ENCODE measurements at places on chromosomes 7 and 10.

- no peak overlapping the region for H3K4me3 ChIP-seq
- H3K36me3 ChIP-seq, result no peaks in the 10 kb centered on the region
- no peak overlapping the region for H3K27ac ChIP-seq
Observed at GRCh38 chr7:109497053-109497452, 927.4 kb downstream of the DNAJB9 start.

DNA sequence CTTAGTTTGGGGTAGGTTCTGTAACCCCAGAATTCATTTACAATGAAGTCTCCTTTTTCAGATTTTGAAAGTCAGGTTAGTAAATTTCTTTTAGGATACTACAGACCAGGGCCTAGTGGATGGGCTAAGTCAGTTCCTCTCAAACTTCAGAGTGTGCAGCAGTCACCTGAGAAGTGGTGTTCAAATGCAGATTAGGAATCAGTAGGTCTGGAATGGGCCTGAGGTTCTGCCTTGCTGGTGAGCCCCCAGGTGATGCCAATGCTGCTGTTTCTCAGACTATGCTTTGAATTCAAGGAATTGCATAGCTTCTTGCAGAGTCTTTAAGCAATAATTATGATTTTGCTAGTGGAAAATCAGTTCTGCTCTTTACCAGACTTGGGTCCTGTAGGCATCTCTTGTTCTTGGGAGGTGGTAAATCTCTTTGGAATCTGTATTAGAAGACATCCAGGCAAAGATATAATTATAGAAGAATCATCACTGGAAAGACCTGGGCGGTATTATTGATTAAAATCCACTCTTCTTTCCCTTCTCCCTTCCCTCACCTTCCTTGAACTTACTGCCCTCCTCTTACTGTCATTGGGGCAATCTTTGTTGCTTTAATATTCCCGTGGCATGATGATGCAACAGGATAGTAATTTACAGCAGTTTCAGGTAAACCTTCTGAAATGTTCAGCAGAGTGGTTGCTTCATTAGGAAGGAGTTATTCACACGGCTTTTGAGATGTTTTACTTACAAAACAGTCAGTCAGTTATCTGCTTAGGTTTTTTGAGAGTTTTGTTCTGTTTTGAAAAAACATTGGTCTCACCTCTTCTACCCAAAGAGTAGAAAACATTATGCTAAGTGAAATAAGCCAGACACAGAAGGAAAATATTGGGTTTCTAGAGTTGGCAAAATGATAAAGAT lies 87.2 kb downstream of the NRF1 start:
- H3K36me3 ChIP-seq, result peaks cover 12% of the 10 kb centered on the region
- no peak for DNase-seq
- peaks cover 7% of the 10 kb centered on the region for H3K4me1 ChIP-seq
- H3K27me3 ChIP-seq, result no peaks in the 10 kb centered on the region

DNA sequence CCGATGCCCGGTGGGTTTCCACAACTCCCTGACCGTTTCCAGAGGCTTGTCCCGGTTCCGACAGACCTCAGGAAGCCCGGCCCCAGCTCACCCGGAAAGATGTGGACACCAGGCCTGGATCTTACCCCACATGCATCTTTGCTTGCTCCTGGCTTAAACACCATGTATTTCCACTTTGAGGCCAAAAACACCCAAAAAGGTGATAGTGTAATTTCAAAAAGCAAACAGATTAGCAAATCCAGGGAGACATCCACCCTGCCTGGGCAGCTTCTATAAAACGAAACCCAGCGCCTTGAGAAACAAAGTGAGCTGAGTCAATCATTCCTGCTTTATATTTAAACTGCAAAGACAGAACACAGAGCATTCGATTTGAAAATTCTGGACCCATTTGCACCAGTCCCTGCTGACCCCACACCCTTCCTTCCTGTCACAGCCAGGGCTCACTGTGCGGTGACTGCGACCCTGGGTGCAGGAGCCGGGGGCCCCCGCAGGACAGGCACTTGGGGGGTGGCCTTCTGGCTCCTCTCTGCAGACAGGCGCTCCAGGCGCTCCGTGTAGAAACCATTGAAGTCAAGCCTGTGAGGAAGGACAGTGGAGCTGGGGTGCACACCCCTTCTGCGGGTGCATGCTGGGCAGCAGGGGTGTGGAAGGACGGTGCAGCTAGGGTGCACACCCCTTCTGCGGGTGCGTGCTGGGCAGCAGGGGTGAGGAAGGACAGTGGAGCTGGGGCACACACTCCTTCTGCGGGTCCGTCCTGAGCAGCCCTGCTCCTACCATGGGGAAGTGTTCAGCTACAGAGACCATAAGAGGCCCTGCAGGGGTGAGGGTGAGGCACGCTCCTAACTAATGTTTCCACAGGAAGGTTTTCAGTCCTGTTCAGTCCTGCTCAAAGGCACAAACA lies 2.9 kb upstream of the ADAM8 start:
- peak overlapping the region; percentile 51 for H3K27ac ChIP-seq
- peaks cover 13% of the 10 kb centered on the region for H3K27me3 ChIP-seq
- H3K4me3 ChIP-seq, result no peak overlapping the region
- peaks cover 19% of the 10 kb centered on the region for H3K36me3 ChIP-seq
- peaks cover 35% of the 10 kb centered on the region for H3K4me1 ChIP-seq
- no peak for DNase-seq

DNA sequence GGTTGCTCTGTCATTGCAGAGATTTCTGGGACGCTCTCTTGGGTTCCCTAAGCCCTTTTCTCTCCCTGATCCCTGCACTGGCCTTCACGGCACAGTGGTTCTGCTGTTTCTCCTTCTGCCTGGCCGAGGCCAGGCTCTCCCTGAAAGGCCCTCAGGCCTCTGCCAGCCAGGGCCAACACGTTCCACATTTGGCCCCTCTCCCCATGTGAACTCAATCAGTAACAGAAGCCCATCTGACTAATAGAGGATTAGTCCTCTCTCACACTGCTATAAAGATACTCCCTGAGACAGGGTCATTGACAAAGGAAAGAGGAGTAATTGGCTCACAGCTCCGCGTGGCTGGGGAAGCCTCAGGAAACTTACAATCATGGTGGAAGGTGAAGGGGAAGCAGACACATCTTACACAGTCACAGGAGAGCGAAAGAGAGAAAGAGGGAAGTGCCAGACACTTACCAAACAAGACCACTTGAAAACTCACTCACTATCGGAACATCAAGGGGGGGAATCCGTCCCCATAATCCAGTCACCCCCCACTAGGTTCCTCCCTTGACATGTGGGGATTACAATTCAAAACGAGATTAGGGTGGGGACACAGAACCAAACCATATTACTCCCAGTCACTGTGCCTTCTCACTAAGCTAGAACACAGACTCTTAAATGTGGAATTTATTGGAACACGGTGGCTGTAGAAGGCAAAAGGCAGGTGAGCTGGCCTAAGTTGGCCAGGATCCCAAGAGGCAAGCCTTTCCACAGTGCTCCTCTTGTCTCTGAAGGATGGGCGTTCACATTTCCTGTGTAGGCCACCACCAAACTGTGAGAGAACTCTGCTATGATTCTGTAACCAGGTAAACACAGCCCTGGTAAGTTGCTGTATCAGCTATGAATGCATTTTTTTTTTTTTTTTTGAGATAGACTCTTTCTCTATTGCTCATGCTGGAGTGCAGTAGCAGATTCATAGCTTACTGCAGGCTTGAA lies 8.8 kb downstream of the FZD8 start:
- peaks cover 20% of the 10 kb centered on the region for H3K27me3 ChIP-seq
- H3K4me3 ChIP-seq, result no peak overlapping the region
- peaks cover 36% of the 10 kb centered on the region for H3K4me1 ChIP-seq
- peak overlapping the region; percentile 30 for H3K27ac ChIP-seq

- no peak overlapping the region for H3K27ac ChIP-seq
- H3K36me3 ChIP-seq, result no peaks in the 10 kb centered on the region
- DNase-seq, result no peak
- no peaks in the 10 kb centered on the region for H3K4me1 ChIP-seq
Observed at GRCh38 chr10:91768123-91768522, 30.1 kb upstream of the TNKS2 start.

DNA sequence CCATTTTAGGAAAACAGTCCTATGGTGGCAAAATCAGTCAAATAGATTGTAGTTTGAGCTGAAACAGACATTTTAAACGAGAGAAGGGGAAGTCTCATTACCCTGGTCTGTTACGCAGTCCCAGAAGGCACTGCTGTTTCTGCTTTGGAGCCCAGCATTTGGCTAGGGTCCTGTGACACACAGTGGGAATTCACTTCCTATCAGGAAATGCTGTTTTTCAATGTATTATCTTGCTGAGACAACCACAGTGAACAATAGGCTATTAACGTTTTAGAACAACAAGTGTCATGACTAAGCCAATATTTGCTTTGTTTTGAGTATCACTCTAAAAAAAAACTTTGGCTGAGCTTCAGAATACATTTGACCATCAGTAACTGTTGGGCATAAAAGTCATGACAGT lies 74.1 kb downstream of the ADD3 start:
- peaks cover 39% of the 10 kb centered on the region for H3K4me1 ChIP-seq
- DNase-seq, result no peak
- peaks cover 3% of the 10 kb centered on the region for H3K27me3 ChIP-seq
- H3K4me3 ChIP-seq, result no peak overlapping the region

DNA sequence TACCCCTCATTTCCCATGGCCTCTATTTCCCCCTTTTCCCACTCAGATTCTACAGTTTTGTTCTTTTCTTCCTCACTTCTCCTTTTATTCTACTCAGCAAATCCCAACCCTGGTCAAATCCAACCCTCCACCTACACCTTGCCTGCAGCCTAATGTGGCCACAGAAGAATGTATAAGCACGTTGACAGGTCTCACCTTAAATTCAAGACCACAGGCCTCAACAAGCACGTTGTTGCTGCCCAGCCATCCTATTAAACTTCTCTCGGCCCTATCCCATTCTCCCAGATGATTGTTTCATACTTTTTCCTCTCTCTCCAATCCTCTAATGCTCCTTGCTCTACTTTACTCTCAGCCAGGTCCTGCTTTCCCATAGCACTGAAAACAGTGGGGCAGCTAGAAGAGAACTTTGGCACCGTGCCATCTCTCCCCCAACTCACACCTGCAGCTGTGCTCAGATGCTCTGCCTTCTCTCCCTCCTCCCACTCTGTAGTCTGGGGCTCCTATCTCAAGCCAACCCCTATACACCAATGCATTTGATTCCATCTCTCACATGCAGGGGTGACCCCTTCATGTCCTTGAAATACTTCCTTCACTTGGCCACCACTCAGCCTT lies 6.8 kb upstream of the EIF3A start:
- peaks cover 16% of the 10 kb centered on the region for H3K4me1 ChIP-seq
- no peak for DNase-seq
- no peak overlapping the region for H3K4me3 ChIP-seq
- H3K36me3 ChIP-seq, result no peaks in the 10 kb centered on the region
- H3K27ac ChIP-seq, result peak overlapping the region; percentile 1

- no peak for DNase-seq
- no peaks in the 10 kb centered on the region for H3K36me3 ChIP-seq
- H3K27me3 ChIP-seq, result no peaks in the 10 kb centered on the region
- peaks cover 5% of the 10 kb centered on the region for H3K4me1 ChIP-seq
Observed at GRCh38 chr10:58104351-58104751, 163.3 kb downstream of the IPMK start.

DNA sequence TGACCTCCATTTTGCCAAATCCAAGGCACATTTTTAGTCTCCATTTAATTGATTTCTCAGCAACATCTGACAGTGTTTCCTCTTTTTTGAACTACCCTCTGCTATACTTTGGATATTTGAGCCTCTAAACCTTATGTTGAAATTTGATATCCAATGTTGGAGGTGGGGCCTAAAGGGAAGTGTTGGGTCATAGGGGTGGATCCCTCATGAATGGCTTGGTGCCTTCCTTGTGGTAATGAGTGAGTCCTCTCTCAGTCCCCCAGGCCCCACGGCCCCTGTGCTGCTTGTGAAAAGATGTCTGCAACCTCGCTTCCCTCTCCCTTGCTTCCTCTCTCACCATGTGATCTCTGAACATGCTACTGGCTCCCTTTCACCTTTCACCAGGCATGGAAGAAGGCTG lies 96.8 kb upstream of the DGKB start:
- H3K4me1 ChIP-seq, result peaks cover 5% of the 10 kb centered on the region
- no peak overlapping the region for H3K4me3 ChIP-seq
- H3K36me3 ChIP-seq, result no peaks in the 10 kb centered on the region
- H3K27me3 ChIP-seq, result no peaks in the 10 kb centered on the region

DNA sequence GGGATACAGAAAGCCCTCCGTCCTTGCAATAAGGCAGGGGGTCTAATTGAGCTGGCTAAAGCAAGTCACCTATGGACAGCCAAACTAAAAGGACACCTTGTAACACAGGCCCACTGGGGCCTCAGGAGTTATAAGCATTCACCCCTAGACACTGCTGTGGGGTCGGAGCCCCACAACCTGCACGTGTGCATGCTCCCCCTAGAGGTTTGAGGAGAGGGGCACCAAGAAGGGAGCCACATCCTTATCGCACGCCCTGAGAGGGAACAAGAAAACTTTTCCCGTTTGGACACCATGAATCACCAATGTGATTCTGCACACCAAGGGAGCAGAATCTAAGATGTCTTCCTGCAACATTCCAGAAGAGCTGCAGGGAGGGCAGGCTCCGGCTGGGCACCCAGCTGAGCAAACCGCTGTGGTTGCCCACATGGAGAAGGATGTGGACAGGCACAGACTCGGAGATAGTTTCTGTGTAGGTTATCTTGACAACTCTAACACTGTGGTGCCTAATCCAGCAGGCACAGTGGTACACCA lies 17.7 kb upstream of the TARP start:
- no peaks in the 10 kb centered on the region for H3K36me3 ChIP-seq
- no peak overlapping the region for H3K4me3 ChIP-seq
- peaks cover 7% of the 10 kb centered on the region for H3K4me1 ChIP-seq
- H3K27ac ChIP-seq, result no peak overlapping the region

- no peak for DNase-seq
- no peak overlapping the region for H3K4me3 ChIP-seq
- H3K27me3 ChIP-seq, result no peaks in the 10 kb centered on the region
- peaks cover 14% of the 10 kb centered on the region for H3K36me3 ChIP-seq
Observed at GRCh38 chr10:74238031-74238431, 87.0 kb downstream of the ADK start.

DNA sequence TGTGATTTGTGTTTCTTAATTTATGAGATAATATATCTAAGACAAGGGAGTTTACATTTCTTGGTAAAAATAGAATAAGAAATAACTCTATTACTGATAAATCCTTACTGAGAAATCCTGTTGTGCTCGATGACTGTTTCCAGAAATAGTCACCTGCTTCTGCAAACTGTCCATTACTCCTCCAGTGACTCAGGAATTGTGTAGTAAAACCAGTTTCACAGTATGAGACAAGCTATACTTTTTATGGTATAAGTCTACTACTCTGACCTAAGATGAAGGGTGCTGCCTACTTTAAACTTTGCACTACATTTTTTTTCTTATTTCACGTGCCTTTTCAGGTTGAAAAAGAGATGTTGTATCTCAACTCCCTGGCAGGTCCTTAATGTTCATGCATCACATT lies 6.8 kb upstream of the ANKRD22 start:
- H3K27ac ChIP-seq, result no peak overlapping the region
- no peaks in the 10 kb centered on the region for H3K36me3 ChIP-seq
- H3K4me1 ChIP-seq, result no peaks in the 10 kb centered on the region
- no peak overlapping the region for H3K4me3 ChIP-seq
- peaks cover 21% of the 10 kb centered on the region for H3K27me3 ChIP-seq
- no peak for DNase-seq

GRCh38 chr10:86642499-86642898 lies 11.8 kb upstream of the OPN4 start:
- H3K4me1 ChIP-seq, result peaks cover 26% of the 10 kb centered on the region
- no peak overlapping the region for H3K27ac ChIP-seq
- no peaks in the 10 kb centered on the region for H3K36me3 ChIP-seq
- DNase-seq, result no peak
- H3K4me3 ChIP-seq, result no peak overlapping the region

GRCh38 chr7:80807166-80807900 lies 111.5 kb downstream of the SEMA3C start:
- no peak for DNase-seq
- H3K27ac ChIP-seq, result peak overlapping the region; percentile 34
- H3K27me3 ChIP-seq, result no peaks in the 10 kb centered on the region
- H3K4me1 ChIP-seq, result no peaks in the 10 kb centered on the region

Measured in nephron progenitor cell (in vitro differentiated cells).